ENCODE measurements at places on chromosomes 7 and 10. TPM values are rescaled to one million over a fixed set of nuclear protein-coding genes. Genes with fewer than 3 reads are reported as not detected.

DNA sequence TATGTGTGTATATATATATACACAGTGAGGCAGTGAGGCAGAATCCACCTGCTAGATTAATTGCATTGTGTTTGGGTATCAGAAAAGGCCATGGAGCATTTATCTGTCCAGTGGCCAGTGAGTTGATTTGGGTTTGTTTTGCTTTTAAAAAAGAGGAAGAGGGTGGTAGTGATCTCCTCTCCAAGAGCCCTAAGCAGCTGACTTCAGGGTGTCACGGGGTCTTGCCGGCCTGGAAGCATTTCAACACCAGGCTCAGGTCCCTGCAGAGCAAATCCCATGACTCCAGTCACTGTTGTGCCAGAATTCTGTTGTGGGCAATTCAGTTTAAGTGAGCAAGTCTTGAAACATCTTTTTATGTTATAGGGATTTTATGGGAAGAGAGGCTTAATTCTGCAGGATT lies 30.6 kb upstream of the GPNMB start:
- DNase-seq: no peak
- H3K27me3 ChIP-seq: peaks cover 11% of the 10 kb centered on the region
- no peak overlapping the region for H3K27ac ChIP-seq
- no peak overlapping the region for H3K4me3 ChIP-seq
- H3K4me1 ChIP-seq: no peaks in the 10 kb centered on the region
- H3K36me3 ChIP-seq: no peaks in the 10 kb centered on the region

DNA sequence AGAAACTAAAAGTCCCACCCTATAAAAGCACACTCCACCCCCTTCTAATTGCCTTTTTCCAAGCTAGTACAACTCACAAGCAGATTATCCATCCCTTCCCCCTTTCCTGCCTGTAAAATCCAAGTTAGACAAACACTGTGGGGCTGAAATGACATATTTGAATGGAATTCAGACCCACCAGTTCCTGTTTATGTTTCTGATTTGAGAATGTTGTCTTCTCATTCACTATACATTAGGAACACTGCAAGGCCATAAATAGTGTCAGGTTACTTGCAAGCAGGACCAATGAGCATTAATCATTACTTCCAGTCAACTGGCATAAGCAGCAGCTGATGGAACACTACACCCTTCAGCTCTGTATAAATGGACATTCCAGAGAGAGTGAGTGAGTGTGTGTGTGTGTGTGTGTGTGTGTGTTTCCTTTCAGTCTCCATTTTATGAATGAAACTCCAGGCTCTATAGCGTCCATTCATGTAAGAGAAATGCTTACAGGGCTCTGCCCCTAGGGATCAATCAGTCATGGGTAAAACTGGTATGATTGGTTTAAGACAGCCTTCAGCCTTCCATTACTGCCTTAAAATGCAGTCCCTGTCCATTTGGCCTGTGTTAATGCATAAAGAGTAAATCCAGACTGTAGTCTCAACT lies 69.3 kb downstream of the ETV1 start:
- no peak overlapping the region for H3K27ac ChIP-seq
- H3K4me3 ChIP-seq: no peak overlapping the region
- H3K4me1 ChIP-seq: peaks cover 2% of the 10 kb centered on the region
- H3K27me3 ChIP-seq: no peaks in the 10 kb centered on the region
- DNase-seq: no peak
- no peaks in the 10 kb centered on the region for H3K36me3 ChIP-seq

DNA sequence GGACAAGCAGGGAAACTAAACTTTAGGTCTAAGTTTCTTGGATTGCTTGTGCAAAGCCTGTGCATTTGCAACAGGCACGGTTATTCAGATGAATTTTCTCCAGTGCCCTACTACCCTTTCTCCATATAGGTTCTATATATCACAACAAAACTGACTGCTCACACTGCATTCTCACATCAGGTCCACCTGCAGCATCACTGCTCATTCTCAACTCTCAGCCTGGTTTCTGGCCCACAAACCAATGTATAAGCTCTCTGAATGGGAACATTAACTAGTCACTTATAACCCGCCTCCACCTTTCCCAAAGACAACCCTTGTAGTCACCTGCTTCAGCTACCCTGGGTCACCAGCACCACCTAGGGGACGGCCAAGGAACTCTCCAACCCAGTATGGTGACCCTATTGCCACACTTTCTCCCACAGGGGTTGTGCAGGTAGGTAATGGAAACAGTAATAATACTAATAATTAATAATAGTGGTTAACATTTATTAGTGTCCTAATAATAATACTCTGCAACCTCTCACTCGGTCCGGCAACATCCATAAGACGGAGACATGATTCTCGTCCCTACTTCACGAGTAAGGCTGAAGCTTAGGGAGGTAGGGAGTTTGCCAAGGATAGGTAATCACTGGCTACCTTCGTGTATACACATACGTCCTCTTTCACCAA lies 97.3 kb downstream of the CLEC2L start:
- peaks cover 9% of the 10 kb centered on the region for H3K36me3 ChIP-seq
- peak; percentile 75 for DNase-seq
- peak overlapping the region; percentile 63 for H3K27ac ChIP-seq
- no peak overlapping the region for H3K4me3 ChIP-seq
- H3K27me3 ChIP-seq: no peaks in the 10 kb centered on the region

- no peak overlapping the region for H3K27ac ChIP-seq
- H3K36me3 ChIP-seq: no peaks in the 10 kb centered on the region
- H3K4me3 ChIP-seq: no peak overlapping the region
Measured at GRCh38 chr7:112550468-112551060, 69.8 kb downstream of the LSMEM1 start.

COL26A1 gene
- polyA plus RNA-seq: not detected

ARMC3 gene
- polyA plus RNA-seq: not detected

ARHGEF35 gene
- polyA plus RNA-seq: 0.87 TPM
